ENCODE measurements at places on chromosomes 3 and 15.

- DNase-seq = no peak
These were observed 309.0 kb downstream of the GBE1 start for GRCh38 chr3:81452418-81452817.

DNA sequence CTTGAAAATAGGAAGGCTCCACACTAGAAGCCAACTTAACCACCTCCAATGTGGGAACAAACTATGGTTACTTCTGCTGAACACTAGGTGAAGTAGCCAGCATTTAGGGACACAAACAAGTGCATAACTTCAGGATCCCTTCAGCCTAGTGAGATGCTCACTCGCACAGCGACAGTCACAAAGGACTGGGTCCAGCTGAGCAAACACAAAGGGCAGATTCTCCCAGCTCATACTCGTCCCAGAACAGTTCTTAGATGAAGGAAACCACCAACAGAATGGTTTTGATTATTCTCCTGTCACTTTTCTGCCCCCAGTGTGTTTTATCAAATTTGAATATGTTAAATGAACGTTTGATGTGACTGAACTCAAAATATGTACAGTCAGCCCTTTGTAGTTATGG is 201.6 kb downstream of the KCNAB1 start:
- no peak for DNase-seq

DNA sequence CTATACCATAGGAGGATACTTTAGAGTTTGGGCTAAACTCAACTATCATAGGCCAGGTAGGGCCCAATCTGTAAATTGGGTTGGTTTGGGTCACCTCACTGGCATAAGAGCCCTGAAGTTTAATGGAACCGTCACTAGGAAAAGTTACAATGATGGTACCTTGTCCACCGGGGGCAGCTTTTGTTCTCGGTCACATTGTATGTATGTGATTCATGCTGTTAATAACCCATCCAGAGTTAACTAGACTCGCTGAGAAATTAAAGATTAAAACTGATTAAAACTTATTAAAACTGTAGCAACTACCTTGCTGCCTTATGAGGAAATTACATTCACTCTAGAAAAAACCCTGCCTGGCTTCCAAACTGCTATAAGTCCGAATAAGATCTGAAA is 145.0 kb upstream of the TMCO5A start:
- DNase-seq = no peak

DNA sequence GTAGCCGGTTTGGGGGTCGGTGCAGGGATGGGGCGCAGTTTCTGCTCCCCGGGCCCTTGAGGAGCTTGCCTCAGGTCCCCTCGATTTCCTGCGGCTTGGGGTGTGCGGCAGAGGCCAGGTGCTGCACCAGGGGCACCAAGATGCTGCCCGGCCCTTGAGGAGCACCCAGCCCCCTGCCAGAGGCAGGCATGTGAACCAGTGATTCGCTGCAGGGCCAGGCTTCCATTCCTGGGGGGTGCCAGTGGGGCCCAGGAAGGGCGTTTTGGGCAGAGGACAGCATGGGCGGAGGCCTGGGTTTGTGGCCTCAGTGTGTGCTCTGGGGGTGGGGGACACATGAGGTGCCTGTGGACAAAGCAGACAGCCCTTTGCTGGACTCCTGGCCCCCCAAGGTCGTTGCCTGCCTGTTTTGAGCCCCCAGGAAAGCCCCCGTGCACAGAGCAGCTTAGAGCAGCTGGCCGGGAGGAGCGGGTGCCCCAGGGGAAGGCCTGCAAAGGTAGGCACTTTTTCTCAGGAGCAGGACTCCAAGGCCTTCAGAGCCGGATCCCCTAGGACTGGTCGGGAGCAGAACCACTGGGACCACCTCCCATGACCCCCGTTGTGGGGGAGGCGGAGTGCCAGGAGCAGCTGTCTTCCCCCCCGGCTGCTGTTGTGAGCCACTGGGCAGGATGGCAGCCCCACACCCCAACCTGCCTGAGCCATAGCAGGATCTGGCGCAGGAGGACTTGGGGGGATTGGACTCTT is 1.6 kb downstream of the PLXNA1 start:
- DNase-seq = no peak

GRCh38 chr3:188947401-188948280 is 224.1 kb upstream of the TPRG1 start:
- no peak for DNase-seq

DNA sequence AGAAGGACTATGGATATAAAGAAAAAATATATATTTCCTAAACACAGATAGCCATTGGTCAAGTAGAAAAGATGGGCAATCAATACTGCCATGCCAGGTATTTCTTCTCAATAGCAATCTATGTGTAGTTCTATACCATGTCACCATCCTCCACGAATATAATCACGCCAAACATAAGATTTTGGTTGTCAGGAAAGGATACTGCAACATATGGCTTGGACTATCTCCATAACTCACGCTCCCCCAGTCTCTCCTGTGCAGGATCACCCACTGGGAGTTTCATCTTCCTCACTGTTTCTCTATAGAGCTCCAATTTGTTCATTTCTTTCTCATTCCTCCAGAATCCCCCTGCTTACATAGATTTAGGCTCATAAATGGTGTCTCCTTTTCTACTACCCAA is 462.9 kb upstream of the KCNMB2 start:
- DNase-seq = no peak

DNA sequence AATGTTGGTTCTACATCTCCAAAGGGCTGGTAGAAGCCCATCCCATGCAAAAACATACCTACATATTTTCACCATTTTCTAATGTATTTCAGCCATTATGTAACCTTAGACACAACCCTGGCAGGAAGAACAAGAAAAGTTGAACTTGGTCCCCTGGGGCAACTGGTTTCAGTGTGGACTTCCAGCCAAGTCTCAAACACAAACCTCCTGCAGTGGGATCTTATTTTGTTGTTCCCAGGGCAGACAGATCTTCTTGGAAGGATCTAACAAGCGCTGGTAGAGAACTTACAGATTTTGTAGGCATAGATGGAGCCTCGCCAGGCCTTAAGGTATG is 96.3 kb downstream of the ADAMTS17 start:
- DNase-seq = no peak

GRCh38 chr3:37886395-37886794 is 24.7 kb downstream of the CTDSPL start:
- no peak for DNase-seq

DNA sequence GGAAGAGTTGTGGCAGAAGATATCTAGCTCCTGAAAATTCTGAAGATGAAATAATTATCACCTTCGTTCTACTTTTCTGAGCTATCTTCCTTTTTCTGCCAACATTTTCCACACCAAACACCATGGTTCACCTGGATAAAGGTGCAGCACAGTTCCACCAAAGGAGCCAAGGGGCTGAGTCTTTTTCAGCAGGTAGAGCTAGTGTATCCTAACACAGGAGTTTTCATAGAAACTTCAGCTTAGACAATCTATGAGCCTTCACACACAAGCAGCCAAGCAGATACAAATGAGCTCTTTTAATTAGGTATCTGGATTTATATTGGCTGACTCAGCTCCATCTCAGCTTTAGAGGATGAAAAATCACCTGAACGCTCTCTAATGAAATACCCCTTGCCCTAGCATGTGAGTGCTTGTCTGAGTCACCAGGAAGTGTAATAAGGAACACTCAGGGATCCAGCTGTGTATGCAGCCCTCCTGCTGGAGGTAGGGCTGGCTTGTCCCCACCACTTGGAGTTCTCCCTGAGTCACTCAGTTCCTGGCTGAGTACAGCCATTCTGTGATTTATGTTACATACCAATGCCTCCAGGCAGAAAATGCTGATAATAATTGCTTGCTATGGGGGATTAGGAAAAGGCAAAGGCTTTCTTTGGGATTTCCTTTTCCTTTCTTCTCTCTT is 385.7 kb downstream of the LSAMP start:
- no peak for DNase-seq

GRCh38 chr15:88744548-88745020 is 58.7 kb upstream of the ACAN start:
- no peak for DNase-seq

DNA sequence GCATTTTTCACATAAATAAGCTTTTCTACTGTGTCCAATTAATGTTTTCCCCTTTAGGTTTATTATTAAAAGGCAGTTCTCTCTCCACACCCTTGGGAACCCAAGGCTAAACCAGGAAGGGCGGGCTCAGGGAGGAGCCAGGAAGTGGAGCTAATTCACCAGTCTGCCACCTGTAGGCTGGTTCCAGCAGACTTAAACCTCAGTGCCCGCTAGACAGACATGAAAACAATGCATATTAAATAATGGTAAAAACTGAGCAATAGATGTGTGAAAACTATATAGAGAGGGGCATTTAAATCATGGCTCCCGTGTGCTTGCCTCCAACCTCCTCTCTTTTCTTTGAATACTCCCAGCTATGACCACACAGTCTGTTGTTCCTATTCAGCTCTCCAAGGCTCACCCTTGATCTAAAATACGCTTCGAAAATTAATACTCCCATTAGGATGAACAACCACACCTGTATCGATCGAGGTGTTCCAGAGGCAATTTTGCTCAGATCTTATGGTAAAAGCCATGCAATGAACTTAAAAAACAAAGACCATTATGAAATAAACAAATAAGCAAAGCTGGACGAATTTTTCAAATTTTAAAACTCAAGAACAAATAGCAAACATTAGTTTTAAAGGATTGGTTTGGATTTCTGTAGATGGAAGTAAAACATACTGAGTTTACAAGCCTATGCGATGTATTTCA is 253.3 kb downstream of the TJP1 start:
- DNase-seq = no peak

DNA sequence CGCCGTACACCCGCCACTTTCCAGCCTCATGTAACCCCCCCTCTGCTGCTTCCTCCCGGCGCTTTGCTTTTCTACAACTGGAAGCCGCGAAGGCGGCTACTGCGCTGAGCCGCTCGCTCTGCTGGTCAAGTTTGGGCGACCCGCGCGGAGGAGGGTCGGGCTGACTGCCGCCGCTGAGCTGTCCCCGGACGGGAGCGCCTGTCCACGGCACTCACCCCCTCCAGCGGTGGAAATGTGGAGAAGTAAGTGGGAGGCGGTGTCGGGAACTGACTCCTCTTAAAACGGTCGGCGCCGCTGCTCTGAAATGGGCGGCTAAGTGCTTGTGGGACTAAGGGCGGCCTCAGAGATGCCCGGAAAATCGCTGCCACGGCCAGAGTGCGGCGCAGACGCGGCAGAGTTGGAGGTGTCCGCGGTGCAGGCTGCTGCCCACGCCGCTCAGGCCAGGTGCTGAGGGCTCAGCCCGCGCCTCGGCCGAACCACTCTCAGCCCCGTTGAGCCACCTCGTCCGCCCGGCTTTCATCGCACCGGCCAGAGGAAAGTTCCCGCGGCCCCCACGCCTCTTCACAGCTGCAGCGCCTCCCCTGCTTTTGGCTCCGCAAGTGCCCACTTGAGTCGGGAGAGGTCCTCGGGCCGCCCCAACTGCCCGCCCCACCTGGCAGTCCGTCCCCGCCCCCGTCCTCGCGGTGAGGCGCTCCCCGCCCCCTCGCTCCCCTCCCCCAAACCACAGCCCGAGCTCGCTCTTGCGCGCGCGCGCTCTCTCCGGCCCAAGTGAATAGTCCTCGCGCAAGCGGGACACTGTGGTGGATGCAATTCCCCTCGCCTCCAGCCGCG is at the start of gene EPHA6:
TSS of gene EPHA6 (plus strand) at position 775 of the 831 bp plus-strand sequence.
- DNase-seq = peak; percentile 47

- no peak for DNase-seq
These were observed 53.3 kb downstream of the ST6GAL1 start for GRCh38 chr3:186983659-186984058.

- no peak for DNase-seq
These were observed 32.4 kb downstream of the BTD start for GRCh38 chr3:15633766-15634598.

DNA sequence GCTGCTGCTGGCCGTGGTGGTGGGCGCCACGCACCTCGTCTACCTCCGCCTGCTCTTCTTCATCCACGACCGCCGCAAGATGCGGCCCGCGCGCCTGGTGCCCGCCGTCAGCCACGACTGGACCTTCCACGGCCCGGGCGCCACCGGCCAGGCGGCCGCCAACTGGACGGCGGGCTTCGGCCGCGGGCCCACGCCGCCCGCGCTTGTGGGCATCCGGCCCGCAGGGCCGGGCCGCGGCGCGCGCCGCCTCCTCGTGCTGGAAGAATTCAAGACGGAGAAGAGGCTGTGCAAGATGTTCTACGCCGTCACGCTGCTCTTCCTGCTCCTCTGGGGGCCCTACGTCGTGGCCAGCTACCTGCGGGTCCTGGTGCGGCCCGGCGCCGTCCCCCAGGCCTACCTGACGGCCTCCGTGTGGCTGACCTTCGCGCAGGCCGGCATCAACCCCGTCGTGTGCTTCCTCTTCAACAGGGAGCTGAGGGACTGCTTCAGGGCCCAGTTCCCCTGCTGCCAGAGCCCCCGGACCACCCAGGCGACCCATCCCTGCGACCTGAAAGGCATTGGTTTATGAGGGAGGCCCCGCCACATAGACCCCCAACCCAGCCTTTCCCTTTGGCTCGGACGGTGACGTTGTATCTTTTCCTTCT is 1.1 kb downstream of the GPR27 start:
- DNase-seq = no peak

DNA sequence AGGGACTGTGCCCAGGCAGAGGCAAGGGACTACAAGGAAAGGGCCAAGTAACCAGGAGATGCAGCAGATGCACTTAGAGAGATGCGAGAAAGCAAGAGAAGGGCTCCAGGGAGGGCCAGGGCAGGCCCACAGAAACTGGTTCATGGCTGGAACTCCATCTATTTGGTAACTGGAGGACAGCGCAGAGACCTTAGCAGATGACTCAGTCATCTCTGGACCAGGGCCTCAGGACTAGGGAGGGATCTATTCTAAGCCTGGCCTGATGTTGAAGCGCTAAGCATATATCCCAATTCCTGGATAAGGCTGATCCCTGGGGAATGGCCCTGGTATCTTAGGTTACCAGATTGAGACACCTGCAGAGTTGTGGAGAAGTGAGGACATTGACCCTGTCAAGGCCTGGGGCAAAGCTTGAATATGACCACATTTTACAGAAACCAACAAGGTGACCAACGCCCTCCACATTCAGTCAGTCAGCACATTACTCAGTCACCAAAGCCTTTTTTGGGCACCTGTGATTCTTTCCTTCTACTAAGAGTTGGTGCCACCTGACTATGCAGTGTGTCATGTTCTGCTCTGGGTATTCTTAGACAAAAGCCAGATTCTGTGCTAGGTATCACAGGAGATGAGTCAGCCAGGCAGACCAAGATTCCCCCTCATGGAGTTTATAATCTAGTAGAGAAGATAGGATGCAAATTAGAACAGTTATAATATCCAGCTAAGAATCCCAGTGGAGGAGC is 68.4 kb upstream of the SLCO3A1 start:
- DNase-seq = no peak

DNA sequence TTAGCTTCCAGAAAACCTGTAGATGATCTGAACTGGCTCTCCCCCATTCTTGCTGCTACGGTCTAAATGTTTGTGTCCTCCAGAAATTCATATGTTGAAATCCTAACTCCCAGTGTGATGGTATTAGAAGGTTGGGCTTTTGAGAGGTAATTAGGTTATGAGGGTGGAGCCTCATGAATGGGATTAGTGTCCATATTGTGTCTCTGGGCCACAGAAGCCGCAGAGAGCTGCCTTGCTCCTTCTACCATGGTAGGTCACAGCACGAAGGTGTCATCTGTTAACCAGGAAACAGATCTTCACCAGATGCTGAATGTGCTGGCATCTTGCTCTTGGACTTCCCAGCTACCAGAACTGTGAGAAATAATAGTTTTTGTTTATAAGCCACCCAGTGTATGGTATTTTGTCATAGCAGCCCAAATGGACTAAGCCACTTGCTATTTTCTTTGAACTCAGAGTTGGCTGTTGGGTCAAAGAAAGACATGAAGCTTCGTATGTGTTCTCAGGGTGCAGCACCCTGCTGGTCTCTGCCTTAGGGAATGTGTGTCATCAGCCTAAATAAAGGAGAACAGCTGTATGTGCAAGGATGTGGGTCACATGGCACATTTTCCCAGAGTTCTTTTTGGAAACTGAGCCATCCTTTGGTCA is 317.5 kb upstream of the SLCO3A1 start:
- DNase-seq = no peak
